NCI-H1105 (cell line): ENCODE measurements at places on chromosomes 3 and 15.
A peak's percentile ranks its signal among the peaks of the same experiment; 100 is the strongest.

DNA sequence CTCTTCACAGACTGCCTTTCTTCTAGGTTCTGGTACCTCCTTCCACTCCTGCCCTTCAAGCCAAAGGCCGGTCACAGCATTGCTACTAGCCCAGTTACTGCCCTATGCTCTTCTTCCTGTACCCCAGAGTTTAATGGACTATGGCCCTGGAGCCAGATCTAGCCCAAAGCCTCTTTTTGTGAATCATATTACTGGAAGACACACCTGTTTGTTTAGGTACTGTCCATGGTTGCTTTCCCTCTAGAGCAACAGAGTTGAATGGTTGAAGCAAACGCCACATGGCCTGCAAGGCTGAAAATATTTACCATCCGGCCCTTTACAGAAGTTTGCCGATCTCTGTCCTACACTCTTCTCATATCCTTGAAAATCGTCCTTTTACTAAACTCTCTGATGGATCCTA lies 47.0 kb downstream of the PDZRN3 start:
- DNase-seq: no peak

GRCh38 chr3:3119393-3119851 lies 7.3 kb upstream of the TRNT1 start:
- no peak for DNase-seq

- no peak for DNase-seq
Measured at GRCh38 chr3:139434764-139435307, 41.5 kb downstream of the RBP2 start.

DNA sequence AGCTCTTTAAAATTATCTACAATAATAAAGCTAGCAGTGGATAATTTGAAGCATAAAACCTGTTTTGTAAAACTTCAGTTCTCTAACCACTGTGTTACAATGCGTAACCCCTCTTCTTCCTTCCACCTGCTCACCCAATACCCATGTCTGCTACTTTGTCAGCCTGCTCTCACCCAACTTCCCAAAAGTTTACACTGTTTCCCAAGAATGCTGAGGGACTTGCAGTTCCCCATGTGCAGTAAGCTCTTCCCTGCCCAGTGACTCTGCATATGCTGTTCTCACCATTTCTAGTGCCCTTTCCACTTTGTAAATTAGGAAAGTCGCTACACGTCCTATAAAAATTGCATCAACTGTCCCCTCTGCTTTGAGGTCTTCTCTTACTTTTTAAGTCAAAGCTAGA lies 315.9 kb upstream of the SEMA6D start:
- DNase-seq: no peak

- no peak for DNase-seq
Measured at GRCh38 chr15:62588938-62589670, 424.0 kb upstream of the C2CD4B start.

- no peak for DNase-seq
Measured at GRCh38 chr3:55897573-55898224, 410.6 kb upstream of the WNT5A start.

DNA sequence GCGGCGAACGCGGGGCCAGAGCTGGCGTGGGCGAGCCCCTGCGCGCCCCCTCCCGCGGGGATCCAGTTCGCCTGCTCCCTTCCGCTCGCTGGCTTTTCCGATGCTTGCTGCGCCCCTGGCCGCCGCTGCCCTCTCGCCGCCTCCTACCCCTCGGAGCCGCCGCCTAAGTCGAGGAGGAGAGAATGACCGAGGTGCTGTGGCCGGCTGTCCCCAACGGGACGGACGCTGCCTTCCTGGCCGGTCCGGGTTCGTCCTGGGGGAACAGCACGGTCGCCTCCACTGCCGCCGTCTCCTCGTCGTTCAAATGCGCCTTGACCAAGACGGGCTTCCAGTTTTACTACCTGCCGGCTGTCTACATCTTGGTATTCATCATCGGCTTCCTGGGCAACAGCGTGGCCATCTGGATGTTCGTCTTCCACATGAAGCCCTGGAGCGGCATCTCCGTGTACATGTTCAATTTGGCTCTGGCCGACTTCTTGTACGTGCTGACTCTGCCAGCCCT lies 721 bp downstream of the P2RY1 start:
- no peak for DNase-seq

- peak; percentile 20 for DNase-seq
Measured at GRCh38 chr3:64599651-64600050, 88.1 kb downstream of the ADAMTS9 start.

DNA sequence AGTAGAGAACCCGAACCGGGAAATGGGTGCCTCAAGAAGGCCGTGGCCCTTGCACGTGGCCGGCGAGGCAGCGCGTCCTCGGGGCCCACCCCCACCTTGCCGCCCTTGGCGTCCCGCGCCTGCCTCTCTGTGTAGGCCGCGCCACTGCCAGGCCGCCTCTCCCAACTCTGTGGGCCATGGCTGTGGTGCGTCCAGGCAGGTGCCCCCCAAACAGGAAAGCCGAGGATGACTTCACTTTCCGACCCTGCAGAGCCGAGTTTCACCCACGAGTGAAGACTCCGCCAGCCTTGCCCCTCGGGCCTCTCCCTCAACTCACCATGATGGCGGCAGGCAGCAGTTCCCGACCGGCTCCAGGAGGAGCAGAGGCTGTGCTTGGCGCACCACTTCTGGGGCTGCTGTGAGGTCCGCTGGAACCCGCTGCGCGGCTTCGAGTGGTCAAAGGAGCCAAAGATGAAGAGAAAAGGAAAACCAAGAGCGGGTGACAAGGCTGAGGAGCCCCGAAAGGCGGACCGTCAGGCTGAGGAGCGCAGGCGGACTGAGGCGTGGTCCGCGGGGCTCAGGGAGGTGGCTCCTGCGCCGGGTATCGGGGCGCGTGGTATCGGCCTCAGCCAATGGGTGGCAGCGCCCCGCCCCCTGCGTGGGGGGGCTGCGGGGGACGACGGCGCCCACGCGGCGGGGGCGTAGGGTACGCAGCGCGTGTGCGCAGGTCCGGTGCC lies at the start of gene DAZL:
Gene DAZL, minus strand, starts transcription at position 537 of the 716 bp plus-strand sequence. Its CDS starts 218 bp downstream, at position 319.
- no peak for DNase-seq
